ENCODE measurements at places on chromosomes 5 and 9.

DNA sequence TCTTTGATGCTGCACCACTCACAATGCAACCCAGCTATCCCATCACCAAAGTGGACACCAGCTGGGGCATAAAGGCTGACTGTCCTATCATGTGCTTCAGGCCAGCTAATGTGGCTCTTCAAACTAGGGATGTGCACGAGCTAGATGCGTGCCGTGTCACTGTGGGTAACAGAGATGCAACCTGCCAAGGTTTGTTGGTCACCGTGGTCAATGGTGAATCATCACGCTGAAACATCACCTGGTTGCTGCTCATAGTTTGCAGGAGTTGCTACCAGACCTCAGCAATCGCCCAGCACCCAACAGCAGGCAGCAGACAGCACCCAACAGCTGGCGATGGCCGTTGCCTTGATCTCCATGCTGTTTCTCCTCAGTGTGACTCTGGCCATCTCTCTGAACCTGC is 2.1 kb upstream of the PCDHGA1 start:
- DNase-seq, result no peak

GRCh38 chr5:100772548-100772947 is 130.5 kb downstream of the ST8SIA4 start:
- no peak for DNase-seq

- no peak for DNase-seq
Measured at GRCh38 chr5:16518606-16519005, 53.0 kb upstream of the ZNF622 start.

DNA sequence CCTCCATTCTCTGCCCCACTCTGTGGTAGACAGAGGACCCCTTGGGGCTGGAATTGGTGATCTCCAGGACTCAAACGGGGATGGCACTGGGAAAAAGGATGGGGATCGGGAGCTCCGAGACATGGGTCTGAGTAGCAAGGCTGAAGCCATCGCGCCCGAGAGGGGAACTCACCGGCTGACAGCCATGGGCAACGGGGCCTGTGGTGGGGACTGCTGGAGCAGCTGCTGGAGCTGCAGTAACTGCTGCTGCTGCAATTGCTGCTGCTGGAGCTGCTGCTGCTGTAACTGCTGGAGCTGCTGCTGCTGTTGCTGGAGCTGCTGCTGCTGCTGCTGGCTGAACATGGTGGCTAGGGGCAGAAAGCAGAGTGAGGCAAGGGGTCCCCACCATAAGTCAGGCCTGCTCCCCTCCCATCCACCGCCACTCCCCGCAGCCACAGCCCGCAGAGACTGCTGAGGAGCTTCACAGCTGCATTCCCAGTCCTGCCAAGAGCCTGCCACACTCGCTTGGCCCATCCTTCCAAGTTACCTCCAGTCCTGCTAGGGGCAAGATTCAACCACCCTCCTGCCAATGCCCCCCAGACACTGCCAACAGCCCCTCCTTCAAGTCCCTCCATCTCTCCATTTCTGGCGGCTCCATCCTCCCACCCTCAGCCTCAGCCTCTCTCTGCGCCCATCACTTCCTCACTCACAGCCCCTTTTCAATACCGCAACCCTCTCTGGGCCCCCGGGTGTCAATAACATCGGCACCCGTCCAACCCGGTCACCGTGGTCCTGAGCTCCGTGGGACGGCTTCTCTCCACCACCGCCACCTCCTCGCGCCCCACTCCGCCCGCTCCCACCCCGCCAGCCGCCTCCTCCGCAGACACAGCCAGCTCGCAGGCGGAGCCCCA is 611 bp downstream of the CIZ1 start:
- peak; percentile 17 for DNase-seq

- DNase-seq, result peak; percentile 29
Measured at GRCh38 chr5:135833961-135834638, 363 bp upstream of the SLC25A48 start.

- DNase-seq, result peak; percentile 77
Measured at GRCh38 chr9:92393686-92394085, 10.7 kb downstream of the OGN start.

DNA sequence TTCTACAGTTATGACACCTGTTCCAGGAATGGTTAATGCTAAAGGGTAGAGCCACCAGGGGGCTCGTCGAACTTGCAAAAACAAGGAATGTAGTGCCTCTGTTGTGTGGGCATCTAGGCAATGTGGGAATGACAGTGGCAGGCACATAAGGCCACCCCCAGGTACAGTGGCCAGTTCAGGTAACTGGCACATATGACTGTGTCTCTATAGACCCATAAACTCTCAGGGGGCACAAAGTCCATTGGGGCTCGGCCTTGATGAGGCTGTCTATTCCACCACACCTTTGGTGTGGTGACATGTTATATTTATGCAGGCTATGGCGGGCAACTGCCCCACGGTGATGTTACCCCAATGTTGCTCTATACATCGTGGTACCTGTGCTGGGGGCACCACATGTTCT is 59.6 kb upstream of the FAM120A start:
- DNase-seq, result no peak

- DNase-seq, result no peak
Measured at GRCh38 chr5:75885849-75886596, 168.8 kb upstream of the POC5 start.

Data from fibroblast of the aortic adventitia (primary cell).